ENCODE measurements at places on chromosomes 2 and 18.
A peak's percentile ranks its signal among the peaks of the same experiment; 100 is the strongest.

DNA sequence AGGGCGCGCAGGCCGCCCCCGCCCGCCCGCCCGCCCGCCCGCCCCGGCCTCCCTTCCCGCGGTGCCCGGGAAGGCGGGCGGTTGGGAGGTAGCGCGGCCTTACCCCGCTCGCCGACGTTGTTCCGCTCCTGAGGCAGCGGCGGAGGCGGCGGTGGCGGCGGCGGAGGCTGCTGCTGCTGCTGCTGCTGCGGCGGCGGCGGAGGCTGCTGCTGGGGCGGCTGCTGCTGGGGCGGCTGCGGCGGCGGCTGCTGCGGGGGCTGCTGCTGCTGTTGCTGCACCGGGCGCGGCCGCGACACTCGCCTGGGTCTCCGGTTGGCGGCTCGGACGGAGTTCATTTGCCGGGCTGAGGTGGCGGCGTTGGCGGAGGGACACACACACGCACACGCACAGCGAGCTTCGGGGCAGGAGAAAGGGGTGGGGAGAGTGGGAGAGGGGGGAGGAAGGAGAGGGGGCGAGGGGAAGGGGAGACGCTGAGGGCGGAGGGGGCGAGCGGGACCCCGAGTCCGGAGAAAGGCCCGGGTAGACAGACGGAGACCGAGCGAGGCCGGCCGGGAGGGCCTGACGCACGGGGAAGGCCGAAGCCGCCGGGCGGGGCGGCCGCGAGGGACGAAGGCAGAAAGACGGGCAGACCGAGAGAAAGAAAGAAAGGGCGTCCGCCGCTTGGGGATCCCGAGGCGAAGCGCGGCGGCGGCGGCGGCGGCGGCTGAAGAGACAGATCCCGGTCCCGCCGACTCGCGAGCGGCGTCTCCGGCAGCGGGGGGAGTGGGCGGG is 727 bp downstream of the FBXO11 start:
- DNase-seq, result no peak

GRCh38 chr2:157336137-157337010 is 10.8 kb upstream of the ERMN start:
- DNase-seq, result no peak

- no peak for DNase-seq
Measured at GRCh38 chr2:160390544-160391455, 102.8 kb downstream of the RBMS1 start.

GRCh38 chr2:628651-629050 is 48.6 kb downstream of the TMEM18 start:
- no peak for DNase-seq

DNA sequence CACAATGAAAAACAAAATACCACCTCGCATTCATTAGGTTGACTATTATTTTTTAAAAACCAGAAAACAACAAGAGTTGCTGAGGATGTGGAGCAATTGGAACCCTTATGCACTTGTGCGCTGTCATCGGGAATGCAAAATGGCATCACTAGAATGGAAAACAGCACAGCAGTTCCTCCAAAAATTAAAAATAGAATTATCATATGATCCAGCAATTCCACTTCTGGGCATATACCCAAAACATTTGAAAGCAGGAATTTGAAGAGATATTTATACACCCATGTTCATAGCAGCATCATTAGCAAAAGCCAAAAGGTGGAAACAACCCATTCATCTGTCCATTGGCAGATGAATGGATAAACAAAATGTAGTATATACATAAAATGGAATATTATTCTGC is 11.9 kb upstream of the NMUR1 start:
- DNase-seq, result no peak

DNA sequence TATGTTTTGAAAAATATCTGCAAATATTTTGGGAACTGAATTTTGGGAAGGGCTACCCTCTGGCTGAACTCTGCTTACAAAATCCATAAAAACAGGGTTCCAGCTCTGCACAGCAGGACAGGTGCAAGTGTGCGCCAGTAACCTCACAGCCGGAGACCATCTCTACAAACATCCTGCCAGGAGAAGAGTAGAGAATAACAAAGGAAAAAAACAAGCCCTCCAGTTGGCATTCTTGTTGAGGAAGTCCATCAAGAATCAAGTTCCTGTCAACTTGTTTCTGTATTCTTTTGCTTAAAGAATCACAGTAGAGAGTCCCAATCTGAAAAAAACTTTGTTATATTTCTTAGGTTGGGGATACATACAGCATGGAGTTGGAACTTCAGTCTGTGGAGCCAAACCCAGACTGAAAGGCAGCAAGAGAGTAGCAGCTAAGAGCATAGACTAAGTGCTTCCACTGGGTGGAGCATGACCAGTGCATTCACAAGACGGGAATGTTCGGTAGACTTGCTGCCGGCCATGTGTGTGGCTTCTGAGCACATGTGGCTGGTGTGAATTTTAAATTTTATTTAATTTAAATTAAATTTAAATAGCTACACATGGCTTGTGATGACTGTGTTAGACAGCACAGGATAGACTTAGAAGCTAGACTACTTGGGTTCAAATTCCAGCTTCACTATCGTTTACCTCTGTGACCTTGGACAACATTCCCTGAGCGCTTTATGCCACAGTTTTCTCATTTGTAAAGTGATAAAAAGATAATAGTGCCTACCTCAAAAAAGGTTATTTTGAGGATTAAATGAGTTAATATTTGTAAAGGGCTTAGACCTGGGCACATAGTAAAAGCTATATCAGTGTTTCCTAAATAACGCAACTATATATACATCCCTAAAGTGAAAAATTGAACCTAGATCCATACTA is 41.9 kb downstream of the SPTBN1 start:
- DNase-seq, result no peak

- no peak for DNase-seq
Measured at GRCh38 chr18:24763765-24764513, 303.5 kb downstream of the HRH4 start.

GRCh38 chr2:116467243-116467642 is 1347.2 kb upstream of the DDX18 start:
- DNase-seq, result no peak

DNA sequence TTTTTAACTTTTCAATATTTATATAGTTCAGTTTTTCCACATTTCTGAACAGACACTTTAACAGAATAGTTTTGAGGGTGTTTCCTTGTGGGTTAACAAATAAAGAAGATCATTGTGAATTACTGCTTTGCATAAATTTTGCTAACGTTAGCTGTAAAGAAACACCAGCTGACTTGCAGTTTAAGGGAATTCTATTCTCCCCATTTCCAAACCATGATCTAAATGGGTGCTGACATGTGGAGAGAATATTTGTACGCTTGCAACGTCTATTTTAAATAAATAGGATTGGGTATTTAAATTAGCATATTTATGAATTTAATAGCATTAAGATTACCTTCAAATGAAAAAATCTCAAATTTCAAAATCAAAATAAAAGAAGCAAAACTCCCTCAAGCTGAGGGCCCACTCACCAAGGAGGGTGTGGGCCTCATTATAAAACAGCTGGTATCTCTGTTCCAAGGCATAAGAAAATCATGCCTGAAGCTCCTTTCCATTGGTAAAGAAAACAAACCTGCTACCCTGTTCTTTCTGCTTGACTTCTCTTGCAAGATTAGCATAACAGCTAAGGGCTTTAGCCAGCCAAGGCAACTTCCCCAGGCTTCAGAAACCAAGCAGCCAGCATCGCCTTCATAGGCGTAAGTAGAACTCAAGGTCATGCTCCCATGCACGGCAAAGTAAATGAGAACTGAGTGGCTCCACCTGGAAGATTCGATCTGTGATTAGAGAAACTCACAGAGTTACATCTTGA is 3.2 kb downstream of the MRO start:
- DNase-seq, result no peak

DNA sequence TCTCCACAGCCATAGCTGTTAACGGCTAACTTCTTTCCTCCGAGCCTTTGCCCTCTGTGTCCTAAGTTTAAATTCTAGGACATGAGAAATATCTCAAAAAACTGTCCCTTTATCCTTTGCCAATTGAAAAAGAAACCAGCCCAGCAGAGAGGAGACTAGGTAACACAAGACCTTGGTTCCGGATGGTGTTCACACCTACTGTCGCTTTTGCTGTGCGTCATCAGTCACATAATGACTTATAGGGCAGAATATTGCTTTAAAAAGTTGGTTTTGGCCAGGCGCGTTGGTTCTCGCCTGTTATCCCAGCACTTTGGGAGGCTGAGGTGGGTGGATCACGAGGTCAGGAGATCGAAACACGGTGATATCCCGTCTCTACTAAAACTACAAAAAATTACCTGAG is 66.2 kb downstream of the SP3 start:
- peak; percentile 19 for DNase-seq

- DNase-seq, result no peak
Measured at GRCh38 chr2:164606557-164606956, 14.7 kb downstream of the GRB14 start.
